ENCODE measurements at places on chromosomes 2 and 18. TPM values are rescaled to one million over a fixed set of nuclear protein-coding genes. Genes with fewer than 3 reads are reported as not detected.

DNA sequence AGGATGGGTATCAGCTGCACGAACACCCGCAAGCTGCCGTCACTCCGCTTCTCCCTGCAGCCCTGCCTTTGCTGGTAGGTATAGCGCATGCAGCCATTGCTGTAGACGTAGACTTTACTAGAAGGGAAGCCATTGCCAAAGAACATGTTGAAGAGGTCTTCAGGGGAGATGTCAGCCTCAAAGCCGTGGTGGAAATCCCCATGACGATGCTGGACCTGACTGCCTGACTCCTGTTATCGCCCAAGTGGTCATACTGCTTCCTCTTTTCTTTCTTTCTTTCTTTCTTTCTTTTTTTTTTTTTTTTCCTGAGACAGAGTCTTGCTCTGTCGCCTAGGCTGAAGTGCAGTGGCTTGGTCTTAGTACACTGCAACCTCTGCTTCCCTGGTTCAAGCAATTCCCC lies 68.7 kb upstream of the SPRED2 start:
- DNase-seq = no peak

- DNase-seq = no peak
These were observed 13.1 kb upstream of the SCN1A start for GRCh38 chr2:166140932-166141331.

- DNase-seq = no peak
These were observed 232.2 kb downstream of the ZNF804A start for GRCh38 chr2:184830531-184830930.

GRCh38 chr2:226999661-227000060 lies 163.8 kb downstream of the RHBDD1 start:
- no peak for DNase-seq

- no peak for DNase-seq
These were observed 138.2 kb downstream of the VAPA start for GRCh38 chr18:10051877-10052631.

DNA sequence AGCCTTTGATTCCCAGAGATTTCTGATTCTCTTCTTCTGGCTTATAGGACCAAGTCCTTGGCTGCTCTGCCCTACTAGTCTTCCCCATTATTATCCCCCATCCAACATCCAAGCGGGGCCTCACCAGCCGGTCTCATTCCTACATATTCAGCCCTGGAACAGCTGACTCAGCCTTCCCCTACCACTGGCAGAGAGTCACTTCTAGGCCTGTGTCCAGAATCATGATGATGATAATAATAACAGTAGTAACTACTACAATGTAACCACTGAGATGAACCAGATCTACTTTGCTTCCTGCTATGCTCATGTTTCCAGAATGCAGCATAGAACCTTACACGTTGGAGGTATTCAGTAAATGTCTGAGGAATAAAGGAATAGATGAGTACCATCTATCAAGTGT lies 295.2 kb downstream of the SRBD1 start:
- DNase-seq = no peak

GRCh38 chr2:205989271-205990071 lies 96.5 kb downstream of the INO80D start:
- DNase-seq = no peak

DNA sequence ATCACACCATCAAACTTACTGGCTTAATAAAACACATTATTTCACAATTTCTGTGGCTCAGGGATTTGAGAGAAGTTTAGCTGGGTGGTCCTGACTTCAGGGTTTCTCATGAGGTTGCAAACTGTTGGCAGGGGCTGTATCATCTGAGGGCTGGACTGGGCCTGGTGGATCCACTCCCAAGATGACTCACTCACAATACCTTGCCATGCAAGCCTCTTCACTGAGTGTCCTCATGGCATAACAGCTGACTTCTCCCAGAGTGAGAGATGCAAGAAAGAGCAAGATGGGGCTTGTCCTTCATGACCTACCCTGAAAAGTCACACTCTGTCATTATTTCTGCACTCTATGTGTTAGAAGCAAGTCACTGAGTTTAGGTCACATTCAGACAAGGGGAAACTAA lies 73.8 kb downstream of the AQP4 start:
- no peak for DNase-seq

DNA sequence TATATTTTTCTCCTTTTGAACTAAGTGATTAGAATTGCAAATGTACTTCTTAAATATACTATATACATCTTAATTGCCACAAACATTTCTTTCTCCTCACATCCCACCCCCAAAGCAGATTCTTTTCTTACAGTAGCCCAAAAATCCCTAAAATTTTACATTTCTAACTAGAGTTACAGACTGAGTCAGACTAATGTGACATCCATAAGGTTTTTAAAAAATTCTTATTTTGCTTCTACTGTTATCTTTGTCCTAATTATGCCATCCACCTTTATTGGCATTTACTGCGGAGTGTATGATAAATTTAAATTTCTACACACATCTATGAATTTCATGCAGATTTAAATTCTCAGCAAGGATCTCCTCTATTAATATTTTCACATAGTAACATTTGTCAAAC lies 15.8 kb downstream of the PELI1 start:
- DNase-seq = no peak

GRCh38 chr2:42618116-42618515 lies 49.7 kb downstream of the MTA3 start:
- DNase-seq = no peak

The DYSF gene
- total RNA-seq = 4.6 TPM

The RAX gene
- not detected for total RNA-seq

The ASPRV1 gene
- 0.86 TPM for total RNA-seq

All from CD8-positive, alpha-beta T cell (primary cell).